ENCODE measurements at places on chromosomes 5 and 9.

GRCh38 chr5:10315201-10315600, 7.5 kb upstream of the CMBL start:
- no peak for DNase-seq

DNA sequence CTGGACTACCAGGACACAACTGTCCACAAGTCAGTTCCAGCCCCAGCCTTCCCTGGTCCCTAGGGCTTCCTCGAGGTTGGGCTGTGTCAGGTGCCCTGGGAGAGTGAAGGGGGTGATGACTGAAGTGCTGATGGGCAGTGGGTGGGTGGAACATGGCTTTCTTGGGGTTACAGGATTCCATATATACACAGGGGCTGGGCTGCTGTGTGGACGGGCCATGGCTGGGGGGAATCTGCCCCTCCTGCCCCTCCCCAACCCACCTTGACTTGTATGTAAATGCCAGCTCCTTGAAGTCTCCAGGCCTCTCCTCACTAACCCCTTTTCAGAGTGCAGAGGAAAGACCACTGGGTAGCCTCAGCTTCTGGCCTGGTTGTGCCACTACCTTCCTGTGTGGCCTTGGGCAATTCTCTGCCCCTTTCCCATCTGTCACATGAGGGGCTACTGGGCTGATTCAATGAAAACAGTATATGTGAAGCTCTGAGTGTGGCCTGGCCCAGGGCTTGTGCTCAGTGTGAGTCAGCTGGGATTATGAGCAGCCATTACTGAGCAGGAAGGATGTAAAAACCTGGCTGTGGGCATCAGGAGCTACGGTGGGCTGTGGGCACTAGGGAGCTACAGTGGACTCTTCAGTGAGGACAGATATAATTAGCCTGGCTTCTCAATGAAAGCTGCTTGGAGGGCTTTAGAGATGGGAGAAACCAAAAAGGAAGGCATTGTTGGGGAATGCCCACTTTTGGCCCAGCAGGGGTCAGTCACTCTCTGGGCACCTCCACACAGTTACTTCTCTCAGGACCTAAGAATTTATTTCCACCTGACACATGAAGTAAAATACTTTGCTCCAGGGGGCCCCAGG, 23.3 kb downstream of the PITX1 start:
- DNase-seq, result no peak

DNA sequence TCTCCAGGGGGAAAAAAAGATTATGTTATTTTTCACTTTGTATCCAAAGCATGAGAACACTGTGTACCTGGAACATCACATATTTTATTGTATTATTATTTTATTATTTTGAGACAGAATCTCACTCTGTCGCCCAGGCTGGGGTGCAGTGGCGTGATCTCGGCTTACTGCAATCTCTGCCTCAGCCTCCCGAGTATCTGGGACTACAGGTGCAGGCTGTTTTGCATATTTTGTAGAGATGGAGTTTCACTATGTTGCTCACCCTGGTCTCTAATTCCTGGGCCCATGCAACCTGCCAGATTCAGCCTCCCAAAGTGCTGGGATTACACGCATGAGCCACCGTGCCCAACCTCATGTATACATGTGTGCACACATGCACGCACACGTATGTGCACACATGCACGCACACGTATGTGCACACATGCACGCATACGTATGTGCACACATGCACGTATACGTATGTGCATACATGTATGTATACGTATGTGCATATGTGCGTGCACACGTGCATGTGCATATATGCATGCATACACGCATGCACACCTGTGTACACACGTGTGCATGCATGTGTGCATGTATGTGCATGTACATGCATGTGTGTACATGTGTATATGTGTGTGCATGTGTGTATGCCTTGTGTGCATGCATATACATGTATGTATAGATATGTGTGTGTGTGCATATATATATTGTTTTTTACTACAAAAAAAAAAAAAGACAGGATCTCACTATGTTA, 9.5 kb upstream of the UGCG start:
- no peak for DNase-seq

DNA sequence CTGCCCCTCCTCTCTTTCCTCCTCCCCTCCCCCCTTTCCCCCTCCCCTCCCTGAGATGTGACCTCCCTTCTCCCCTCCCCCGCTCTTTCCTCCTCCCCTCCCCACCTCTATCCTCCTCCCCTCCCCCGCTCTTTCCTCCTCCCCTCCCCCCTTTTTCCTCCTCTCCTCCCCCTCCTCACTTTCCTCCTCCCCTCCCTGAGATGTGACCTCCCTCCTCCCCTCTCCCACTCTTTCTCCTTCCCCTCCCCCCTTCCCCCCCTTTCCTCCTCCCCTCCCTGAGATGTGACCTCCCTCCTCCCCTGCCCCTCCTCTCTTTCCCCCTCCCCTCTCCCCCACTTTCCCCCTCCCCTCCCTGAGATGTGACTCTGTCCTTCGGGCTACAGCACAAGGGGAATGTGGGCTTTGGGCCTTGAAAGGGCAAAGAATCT, 169.8 kb downstream of the COL23A1 start:
- DNase-seq, result no peak

DNA sequence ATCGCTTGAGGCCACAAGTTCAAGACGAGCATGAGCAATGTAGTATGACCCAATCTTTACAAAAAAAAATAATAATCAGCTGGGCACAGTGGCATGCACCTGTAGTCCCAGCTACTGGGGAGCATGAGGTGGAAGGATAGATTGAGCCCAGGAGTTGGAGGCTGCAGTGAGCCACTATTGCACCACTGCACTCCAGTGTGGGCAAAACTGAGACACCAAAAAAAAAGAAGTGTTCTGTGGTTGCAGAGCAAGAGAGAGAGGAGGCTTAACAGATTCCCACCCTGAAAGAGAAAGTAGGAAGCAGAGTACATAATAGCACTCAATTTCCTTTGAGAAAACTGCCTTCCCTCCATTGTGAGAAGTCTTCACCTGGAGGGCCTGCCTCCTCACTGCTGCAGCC, 52.6 kb downstream of the ALDH7A1 start:
- no peak for DNase-seq

DNA sequence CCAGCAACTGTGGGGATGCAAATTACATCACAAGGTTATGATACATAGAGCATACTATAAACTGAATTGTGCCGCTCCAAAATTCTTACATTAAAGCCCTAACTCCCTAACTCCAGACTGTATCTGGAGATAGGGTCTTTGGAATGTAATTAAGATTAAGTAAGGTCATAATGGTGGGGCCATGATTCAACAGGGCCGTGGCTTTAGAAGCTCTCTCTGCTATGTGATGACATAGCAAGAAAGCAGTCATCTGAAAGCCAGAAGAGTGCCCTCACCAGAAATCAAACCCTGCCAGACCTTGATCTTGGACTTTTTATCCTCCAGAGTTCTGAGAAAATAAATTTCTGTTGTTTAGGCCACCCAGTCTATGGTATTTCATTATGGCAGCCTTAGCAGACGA, 123.9 kb downstream of the FBXL17 start:
- no peak for DNase-seq

DNA sequence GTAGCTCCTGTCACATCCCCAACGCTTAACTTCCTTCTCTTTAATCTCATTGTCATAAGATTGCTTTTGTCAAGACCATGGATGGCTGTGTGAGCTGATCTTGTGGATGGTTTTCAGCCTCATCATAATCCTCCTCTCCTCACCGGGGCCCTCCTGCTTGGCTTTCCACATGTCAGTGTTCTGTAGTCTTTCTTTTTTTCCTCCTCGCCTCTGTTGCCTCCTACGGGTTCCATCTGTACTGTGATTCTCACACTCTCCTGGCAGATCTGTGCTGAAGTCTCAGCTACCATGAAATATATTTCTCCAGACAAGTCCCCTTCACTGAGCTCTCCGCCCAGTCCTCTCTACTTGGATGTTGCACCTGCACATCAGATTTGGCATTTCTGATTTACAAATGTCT, 34.9 kb upstream of the FAM120AOS start:
- DNase-seq, result no peak

GRCh38 chr5:66701244-66701643, 105.1 kb downstream of the MAST4 start:
- no peak for DNase-seq

DNA sequence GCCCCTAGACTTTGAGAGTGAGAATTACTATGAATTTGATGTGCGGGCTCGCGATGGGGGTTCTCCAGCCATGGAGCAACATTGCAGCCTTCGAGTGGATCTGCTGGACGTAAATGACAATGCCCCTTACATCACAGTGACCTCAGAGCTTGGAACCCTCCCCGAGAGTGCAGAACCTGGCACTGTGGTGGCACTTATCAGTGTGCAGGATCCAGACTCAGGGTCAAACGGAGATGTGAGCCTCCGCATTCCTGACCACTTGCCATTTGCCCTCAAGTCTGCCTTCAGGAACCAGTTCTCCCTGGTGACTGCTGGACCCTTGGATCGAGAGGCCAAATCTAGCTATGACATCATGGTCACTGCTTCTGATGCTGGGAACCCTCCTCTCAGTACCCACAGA, 1.3 kb downstream of the PCDHGC4 start:
- DNase-seq, result no peak

GRCh38 chr9:107342476-107343161, 59.5 kb downstream of the RAD23B start:
- DNase-seq, result no peak

DNA sequence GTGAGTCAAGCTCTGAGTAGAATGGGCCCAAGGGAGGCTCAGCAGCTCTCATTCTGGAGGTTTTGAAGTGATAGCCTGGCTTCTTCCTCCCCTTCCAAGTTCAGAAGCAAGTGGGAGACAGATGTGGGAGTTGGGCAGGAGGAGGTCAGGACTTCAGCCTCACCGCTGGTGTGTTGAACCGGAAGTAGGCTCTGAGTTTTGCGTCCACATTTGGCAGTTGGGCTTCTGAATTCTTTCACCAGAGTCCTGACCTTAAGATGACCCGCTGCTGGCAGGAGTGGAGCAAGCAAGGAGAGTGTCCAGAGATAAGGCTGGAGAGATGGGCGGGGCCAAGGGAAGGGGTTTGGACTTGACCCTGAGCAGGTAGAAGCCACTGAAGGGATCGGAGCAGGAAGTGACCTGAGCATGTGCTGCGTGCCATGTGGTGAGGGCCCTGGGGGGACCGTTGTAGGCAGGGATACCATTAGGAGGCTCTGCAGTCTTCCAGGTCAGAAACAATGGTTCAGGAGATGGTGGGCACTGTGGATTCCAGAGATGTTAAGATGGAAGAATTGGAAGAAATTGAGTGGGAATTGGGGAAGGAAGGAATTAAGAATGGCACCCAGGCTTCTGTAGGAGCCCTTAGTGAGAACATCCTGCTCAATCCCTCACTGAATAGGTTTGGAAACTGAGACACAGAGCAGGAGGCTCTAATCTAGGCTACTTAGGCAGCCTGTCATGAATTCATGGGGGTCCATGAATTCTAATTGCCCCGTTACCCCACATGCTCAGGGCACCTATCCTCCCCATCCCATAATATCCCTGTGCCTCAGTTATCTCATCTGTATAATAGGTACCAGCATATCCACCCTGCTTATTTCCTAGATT, 25.9 kb downstream of the GALNT12 start:
- DNase-seq, result no peak

- DNase-seq, result no peak
Observed at GRCh38 chr5:72871366-72872024, 55.0 kb downstream of the TNPO1 start.

GRCh38 chr9:71446473-71447411, 321.6 kb downstream of the CEMIP2 start:
- DNase-seq, result peak; percentile 35

GRCh38 chr5:38753141-38753540, 92.7 kb upstream of the OSMR start:
- no peak for DNase-seq

DNA sequence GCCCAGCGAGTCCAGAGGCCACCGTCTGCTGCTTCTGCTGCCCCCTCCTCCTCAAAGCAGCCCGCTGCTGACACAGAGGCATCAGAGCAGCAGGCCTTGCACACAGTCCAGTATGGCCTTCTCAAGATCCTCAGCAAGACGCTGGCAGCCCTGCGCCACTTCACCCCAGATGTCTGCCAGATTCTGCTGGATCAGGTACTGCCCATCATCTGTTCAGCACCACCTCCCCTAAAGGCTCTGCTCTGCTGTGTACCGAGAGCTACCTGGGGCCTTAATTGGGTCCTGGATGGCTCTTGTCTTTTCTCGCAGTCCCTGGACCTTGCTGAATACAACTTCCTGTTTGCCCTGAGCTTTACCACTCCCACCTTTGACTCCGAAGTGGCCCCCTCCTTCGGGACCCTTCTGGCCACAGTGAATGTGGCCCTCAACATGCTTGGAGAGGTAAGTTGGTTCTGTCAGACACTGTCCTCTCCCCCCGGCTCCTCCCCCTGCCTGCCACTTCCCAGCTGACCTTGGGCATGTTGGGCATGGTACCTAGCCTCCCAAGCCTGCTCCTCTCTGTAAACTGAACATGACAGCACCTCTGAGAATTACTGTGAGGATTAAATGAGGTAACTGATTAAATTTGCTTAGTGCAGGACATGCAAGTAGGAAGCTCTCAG, 22.7 kb downstream of the SH3GLB2 start:
- DNase-seq, result no peak

DNA sequence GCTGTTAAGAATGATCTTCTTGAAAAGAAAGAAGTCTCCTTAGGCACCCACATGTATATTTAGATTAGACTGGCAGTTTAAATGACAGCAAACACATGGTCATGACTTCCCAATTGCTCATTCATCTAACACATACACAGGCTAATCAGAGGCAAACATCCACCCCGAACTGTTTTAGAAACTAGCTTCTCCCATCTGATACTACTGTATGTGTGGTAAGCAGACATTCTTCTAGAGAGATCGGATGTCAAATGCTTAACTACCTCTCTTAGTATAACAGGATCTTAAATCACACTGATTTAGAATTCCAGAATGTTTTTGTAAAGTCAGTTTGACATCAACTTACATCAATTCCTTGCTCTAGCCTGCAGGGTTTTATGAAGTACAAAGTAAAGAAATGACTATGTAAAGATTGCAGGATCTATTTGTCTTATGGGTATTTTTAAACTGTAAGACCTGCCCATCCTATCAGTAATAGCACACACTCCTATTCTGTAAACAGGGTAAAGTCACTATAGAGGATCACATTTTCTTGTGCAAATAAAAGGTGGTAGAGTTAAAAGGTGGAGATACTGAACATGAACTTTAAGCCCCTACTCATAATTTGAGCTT, 239.7 kb downstream of the MLLT3 start:
- DNase-seq, result no peak
